ENCODE measurements at places on chromosomes 5 and 9.

DNA sequence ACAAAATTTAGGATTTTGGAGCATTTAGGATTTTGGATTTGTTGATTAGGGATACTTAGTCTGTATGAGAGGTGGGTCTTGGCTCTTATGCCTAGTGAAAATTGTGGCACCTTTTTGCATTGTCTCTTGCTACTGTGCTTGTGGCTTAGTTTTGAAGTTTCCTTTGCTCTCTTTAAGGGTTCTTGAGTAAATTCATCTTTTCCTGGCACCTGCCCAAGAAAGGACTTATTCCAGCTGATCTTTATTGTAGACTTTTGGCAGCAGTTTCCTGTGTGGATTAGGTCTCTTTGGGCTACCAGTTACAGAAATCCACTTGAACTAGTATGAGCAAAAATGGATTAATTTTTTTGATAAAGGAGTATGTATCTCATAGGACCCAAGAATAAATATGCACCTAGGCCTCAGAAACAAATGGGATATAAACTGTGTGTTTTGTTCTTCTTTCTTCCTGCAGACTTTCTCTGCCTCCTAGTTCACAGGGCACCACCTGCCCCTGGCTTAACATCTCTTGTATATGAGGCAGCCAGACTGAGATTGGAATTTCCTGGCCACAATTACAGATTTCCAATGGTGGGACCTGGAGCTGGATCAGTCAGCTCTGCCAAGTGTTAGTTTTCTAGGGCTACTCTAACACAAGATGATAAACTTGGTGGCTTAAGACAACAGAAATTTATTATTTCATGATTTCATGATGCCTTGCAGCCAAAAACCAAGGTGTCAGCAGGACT, 44.6 kb downstream of the FOCAD start:
- DNase-seq: peak; percentile 82

GRCh38 chr5:922436-923280, 30.0 kb downstream of the TRIP13 start:
- no peak for DNase-seq

GRCh38 chr5:68745448-68745847, 348.4 kb upstream of the SLC30A5 start:
- peak; percentile 50 for DNase-seq

GRCh38 chr5:124395926-124396325, 350.5 kb downstream of the ZNF608 start:
- no peak for DNase-seq

DNA sequence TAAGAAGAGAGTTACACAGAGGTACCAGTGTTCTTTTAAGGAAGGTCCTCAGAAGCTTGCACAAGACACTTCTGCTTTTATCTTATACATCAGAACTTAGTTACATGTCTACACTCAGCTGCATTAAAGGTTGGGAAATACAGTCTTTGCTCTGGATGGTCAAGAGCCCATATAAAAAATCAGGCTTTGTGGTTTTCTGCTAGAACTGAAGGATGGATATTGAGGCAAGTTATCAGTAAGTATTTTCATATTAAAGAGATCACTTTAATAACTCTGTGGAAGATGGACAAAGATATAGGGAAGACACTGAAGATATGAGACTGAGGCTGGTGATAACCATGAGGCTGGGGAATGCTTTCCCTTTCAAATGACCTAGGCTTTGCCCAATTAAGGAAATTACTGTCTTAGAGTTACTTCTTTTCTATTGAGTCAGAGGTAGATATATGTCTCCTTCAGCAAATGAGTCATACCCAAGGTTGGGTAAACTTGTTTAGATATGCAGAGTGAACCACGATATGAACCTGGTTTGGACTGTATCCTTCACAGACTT, 87.0 kb upstream of the TNC start:
- no peak for DNase-seq
